ENCODE measurements at places on chromosomes 12 and 14.
A peak's percentile ranks its signal among the peaks of the same experiment; 100 is the strongest.

- peak; percentile 90 for DNase-seq
Observed at GRCh38 chr12:98870504-98870903, 225.4 kb downstream of the APAF1 start.

DNA sequence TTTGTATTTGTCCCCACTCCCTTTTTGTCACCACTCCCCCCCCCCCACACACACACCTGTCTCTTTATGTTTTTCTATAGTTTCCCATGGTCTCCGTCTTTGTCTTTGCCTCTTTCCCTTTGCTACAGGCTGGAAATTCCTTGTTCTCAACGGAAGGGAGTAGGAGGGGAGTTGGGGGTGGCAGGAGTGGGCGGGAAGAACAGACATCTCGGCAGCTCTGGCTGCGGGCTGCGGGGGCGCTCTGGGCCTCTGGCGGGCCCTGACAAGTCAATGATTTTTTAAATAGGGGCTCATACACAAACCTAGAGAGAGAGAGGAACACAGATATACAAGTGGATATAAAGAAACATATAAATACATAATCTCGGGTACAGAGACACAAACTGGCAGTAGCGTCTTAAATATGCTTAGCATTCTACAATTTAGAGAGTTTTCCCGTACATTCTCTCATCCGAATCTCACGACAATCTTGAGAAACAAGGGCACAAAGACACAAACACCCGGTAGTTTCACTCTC, 2.4 kb upstream of the NAB2 start:
- peak; percentile 81 for DNase-seq

DNA sequence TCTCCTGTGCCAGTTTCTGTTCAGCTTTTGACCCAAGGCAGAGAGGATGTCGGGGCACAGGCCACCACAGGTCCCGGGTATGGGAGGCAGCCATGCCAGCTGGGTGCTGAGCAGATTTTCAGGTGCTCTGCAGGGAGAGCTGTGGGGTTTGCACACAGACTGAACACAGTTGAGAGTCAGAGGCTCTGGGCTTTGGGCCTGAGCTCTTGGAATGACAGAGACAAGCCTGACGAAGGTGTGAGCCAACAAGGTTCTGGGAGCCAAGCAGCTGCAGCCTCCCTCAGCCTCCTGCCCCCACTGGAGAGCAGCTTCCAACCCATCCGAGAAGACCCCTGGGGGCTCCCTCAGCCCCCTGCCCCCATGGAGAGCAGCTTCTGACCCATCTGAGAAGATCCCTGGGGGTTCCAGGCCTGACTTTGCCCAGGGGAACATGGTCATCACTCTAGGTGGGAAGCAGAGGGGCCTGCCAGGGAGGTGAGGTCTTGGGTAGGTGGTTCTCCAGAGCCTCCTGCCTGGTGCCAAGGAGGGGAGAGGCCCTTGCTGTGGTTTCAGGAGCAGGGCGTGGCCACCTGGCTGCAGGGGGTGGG, 13.8 kb downstream of the FBRSL1 start:
- no peak for DNase-seq

DNA sequence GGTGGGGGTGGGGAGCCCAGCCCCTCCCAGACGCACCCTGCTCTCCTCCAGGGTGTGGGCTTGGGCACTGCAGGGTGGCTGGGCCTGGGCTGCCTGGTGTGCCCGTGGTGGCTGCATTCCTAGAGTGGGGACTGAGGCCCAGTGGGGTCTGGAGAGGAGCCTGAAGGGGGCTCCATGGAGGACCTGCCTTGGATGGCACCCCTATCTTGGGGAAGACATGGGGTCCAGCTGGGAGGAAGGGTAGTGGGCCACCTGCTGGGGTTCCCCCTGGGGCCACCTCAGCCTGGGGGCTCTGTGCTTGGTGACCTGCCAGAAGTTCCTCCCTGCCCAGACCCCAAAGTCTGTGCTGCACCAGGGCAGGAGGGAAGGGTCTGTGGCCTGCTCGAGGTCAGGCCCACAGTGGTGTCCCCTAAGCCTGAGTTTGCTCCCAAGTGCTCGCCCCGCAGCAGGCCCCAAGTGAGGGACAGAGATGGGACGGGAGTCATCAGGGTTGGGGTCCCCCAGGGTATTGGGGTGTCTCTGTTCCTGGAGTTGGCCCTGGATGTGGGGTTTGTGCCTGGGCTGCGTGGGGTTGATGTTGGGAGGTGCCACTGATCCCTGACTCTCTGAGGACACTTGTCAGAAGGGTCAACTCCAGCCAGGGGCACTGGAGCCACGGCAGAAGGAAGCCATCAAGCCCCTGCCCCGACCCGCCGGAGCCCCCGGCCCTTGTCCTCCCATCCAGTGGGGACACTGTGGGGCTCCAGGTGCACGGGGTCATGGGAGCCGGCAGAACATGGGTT, 382.9 kb downstream of the TMEM121 start:
- no peak for DNase-seq

GRCh38 chr14:86799244-86799647, 1193.7 kb downstream of the GALC start:
- no peak for DNase-seq

DNA sequence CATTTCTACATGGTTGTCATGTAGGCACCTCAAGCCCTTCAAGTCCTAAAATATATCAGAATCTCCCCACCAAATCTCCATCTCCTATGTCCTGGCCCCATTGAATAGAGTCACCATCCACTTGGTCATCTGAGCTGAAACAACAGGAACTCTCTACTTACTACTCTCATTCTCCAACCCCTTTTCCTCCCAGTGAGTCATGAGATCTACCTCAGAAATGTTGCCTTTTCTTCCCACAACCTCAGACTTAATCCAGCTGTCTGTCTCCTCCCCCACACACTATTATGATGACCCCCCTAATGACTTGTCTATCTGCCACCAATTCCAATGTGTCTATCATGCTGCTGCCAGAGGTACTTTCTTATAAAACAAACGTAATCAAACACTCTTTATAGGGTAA, 72.3 kb upstream of the TMEM263 start:
- DNase-seq: no peak

DNA sequence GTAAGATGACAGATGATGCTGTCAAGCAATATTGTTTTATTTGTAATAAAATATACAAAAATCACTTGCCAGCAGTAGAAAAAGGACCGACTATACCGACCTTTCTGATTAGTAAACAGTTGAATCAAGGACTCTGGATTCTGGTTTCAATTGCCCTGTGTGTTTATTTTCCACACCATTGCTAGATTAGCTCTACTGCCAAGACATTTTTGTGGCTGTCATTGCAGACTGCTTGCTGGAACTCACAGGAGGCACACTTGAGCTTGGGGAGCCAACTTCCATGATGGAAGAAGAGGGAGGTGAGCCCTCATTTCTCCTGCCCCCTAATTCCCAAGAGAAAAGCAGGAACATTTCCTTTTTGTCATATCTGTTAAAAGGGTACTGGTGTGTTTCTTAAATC, 51.3 kb downstream of the MAPKAPK5 start:
- no peak for DNase-seq

GRCh38 chr12:21656905-21657325, 727 bp downstream of the LDHB start:
- peak; percentile 66 for DNase-seq

DNA sequence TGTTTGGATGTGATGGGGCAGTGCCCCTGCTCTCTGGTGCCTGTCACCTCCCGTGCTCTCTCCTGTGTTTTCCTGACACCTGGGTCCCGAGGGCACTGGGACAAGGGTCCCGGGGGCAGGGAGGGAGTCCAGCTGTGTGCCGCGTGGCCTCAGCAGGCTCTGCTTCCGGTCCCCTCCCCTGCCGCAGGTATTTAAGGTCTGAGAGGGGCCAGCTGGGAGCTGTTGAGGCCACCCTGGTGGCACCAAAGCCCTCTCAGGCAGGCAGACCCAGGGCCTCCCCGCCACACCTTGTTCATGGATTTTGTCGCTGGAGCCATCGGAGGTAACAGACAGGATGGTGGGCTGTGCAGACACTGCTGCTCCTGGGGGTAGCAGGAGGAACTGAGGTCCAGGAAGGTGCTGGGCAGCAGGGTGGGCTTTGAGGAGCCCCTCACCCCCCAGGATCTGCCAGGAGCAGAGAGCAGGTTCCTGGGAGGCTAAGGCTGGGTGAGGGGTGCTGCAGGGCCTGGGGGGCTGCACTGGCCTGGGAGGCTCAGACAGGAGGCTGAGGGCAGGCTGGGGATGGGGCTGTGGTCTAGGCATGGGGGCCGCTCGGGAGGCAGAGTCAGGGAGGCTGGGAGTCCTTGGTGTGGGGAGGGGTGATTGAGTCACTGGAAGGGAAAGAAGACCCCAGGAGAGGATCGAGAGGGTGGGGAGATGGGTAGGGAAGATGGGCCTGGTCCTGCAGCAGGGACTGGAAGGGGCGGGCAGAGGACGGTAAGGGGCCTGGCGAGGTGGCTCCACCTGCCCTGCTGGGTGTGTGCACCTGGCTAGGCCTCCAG, at the start of gene SLC25A47:
Gene SLC25A47, plus strand, starts transcription at position 219 of the 821 bp plus-strand sequence. Its CDS starts 76 bp downstream, at position 295.
- no peak for DNase-seq

- no peak for DNase-seq
Observed at GRCh38 chr14:100350276-100350926, 27.3 kb downstream of the SLC25A47 start.

DNA sequence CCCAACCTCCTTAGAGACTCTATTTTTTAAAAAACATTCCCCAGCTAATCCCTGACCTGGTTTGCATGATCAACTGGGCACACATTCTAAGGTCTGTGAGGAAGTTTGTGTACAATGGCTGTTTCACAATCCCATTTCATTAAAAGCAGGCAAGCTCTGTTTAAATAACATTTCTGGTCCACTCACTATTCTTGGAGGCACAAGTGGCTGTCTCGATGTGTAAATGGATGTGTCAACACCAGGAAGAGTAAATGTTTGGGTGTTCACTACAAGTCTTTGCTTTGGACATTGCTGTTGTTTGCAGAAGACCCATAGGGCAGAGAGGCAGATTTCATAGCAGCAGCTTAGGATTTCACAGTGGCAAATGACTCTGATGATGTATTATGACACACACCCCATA, 98.3 kb downstream of the PDZRN4 start:
- DNase-seq: no peak

GRCh38 chr14:102162487-102162886, 22.8 kb downstream of the WDR20 start:
- no peak for DNase-seq

GRCh38 chr12:10537721-10538120, 32.0 kb downstream of the EIF2S3B start:
- DNase-seq: no peak

GRCh38 chr12:23834076-23834475, 115.4 kb downstream of the SOX5 start:
- DNase-seq: no peak

DNA sequence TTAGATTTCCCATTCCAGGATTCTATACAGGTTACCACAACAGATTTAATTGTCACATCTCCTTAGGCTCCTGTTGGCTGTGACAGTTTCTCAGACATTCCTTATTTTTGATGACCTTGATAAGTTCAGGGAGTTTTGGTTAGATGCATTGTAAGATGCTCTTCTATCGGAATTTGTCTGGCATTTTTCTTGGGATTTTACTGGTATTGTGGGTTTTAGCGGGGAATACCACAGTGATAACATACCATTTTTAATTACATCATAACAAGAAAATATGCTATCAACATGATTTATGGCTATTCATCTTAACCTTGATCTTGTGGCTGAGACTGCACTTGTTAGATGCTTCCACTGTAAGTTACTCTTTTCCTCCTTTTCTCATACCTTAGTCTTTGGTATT, 217.5 kb upstream of the PPFIA2 start:
- DNase-seq: no peak

DNA sequence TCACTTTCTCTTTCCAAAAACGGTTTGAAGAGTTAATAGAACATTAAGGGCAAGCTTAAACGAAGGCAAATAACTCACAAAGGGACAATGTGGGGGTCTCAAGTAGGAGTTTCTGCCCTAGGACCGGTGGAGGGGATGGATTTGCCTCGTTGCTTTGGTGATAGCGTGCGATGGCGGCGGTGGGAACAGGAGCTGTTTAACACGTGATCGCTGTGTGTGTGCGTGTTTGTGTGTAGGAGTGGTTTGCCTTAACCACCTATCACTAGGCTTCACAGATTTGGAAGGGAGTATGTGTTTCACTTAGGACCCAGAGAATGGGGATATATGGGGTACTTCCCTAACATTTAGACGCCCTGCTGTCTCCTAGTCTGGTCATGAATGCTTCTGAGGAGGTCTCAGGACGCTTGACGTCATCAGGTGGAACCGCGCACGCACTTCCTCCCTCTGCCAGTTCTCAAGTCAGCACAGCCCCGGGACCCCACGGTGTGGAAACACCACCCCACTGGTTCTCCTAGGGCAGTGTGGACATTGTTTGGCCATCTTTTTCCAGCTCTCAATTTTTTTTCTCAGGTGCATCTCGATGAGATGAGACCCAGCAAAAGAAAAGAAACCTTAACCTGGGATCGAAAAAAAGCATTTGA, 231.2 kb downstream of the ATP23 start:
- DNase-seq: no peak

GRCh38 chr14:85195872-85196477, 334.0 kb upstream of the FLRT2 start:
- no peak for DNase-seq

DNA sequence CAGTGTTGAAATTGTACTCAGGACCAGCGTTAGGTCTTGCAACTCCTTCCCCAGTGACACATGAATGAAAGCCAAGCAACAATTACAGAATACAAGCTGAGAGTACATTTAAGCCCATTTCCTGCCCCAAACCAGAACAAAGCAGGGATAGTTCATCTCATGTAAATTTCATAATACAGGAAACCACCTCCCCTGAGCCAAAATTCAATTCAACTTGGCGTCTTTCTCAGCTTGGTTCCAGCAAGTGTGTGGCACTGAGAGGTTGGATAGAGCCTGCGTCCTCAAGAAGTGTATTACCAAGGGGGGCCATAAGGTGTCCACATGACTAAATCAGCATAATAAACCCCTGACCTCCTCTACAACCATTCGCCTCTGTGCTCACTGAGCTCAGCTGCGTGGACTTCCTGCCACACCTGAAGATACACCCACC, 278.9 kb upstream of the CRY1 start:
- no peak for DNase-seq

- DNase-seq: peak; percentile 85
Observed at GRCh38 chr14:75720842-75721498, 59.9 kb downstream of the TTLL5 start.

DNA sequence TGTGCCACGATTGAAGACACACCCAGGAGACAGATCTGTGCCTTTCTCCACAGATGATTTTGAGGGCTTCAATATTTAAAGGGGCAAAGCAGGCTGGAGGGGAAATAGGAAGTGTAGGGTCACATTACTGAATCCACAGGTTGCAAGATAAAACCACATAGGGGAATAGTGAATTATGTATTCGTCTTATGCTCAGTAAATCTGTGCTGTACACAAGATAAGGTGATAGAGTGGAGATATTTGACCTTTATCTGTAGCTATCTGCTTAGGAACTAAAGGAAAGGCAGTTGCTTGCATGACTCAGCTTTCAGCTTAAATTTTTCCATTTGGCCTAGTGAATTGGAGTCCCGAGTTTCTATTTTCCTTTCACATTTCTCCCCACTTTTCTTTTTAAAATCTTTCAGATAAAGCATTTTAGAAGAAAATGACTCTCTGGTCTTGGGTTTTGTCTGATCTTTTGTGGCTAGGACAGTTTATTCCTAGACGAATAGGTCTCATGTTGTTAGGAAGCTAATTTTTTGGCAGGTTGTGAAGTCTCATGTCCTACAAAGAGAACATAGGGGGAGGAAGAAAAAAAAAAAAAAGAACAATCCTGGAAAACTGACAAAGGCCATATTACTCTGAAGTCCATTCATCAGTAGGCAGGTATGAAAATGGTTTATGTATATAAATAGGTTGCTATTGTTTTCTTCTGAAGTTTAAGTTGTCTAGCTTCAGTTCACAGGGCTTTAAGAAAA, 55.4 kb downstream of the FBXO33 start:
- no peak for DNase-seq

GRCh38 chr14:22493753-22494152, 95.3 kb downstream of the DAD1 start:
- DNase-seq: no peak

All from putamen (tissue), 1 donor.